ENCODE measurements at places on chromosomes 2 and 18. TPM values are rescaled to one million over a fixed set of nuclear protein-coding genes. Genes with fewer than 3 reads are reported as not detected.

The CNNM3 gene
- 3.5 TPM for polyA plus RNA-seq

The CAPN14 gene
- 2.9 TPM for polyA plus RNA-seq

The FEV gene
- not detected for polyA plus RNA-seq

The ERBB4 gene
- polyA plus RNA-seq: not detected

The DCDC2C gene
- polyA plus RNA-seq: not detected

The SIX3 gene
- polyA plus RNA-seq: not detected

The LYG2 gene
- polyA plus RNA-seq: not detected

The LRRC30 gene
- not detected for polyA plus RNA-seq

The POTEI gene
- not detected for polyA plus RNA-seq

The RGPD4 gene
- polyA plus RNA-seq: not detected

The KIF1A gene
- not detected for polyA plus RNA-seq

The SERPINB13 gene
- polyA plus RNA-seq: not detected

The HAAO gene
- polyA plus RNA-seq: 5.7 TPM

The ASPRV1 gene
- polyA plus RNA-seq: 0.35 TPM

The BCL2L11 gene
- 22.3 TPM for polyA plus RNA-seq

The HOXD12 gene
- polyA plus RNA-seq: not detected

The LINC00305 gene
- not detected for polyA plus RNA-seq

The CXCR2 gene
- polyA plus RNA-seq: 0.40 TPM

The CFAP65 gene
- not detected for polyA plus RNA-seq

The COL3A1 gene
- polyA plus RNA-seq: not detected

The CD8A gene
- 1.4 TPM for polyA plus RNA-seq

The FAP gene
- polyA plus RNA-seq: not detected

The RASGRP3 gene
- polyA plus RNA-seq: 82.4 TPM

The DPYSL5 gene
- not detected for polyA plus RNA-seq

The MBD1 gene
- polyA plus RNA-seq: 42.6 TPM

The LRP2 gene
- not detected for polyA plus RNA-seq

The SPRED2 gene
- polyA plus RNA-seq: 0.94 TPM

The RNU2-63P gene
- polyA plus RNA-seq: not detected

The ARHGAP25 gene
- polyA plus RNA-seq: 217 TPM

The DPP10 gene
- not detected for polyA plus RNA-seq

The ATOH8 gene
- polyA plus RNA-seq: not detected

The PCARE gene
- not detected for polyA plus RNA-seq

The SLC5A6 gene
- polyA plus RNA-seq: 20.3 TPM

The ANKRD30B gene
- polyA plus RNA-seq: not detected

The ZSCAN30 gene
- polyA plus RNA-seq: 4.8 TPM

The TUBA4B gene
- not detected for polyA plus RNA-seq

The POTEC gene
- polyA plus RNA-seq: not detected

The LAPTM4A gene
- 185 TPM for polyA plus RNA-seq

The CNDP1 gene
- not detected for polyA plus RNA-seq

The C1QL2 gene
- polyA plus RNA-seq: not detected

Data from IgD-negative memory B cell (primary cell).